NCI-H345 (cell line): ENCODE measurements at places on chromosomes 12 and 14.

DNA sequence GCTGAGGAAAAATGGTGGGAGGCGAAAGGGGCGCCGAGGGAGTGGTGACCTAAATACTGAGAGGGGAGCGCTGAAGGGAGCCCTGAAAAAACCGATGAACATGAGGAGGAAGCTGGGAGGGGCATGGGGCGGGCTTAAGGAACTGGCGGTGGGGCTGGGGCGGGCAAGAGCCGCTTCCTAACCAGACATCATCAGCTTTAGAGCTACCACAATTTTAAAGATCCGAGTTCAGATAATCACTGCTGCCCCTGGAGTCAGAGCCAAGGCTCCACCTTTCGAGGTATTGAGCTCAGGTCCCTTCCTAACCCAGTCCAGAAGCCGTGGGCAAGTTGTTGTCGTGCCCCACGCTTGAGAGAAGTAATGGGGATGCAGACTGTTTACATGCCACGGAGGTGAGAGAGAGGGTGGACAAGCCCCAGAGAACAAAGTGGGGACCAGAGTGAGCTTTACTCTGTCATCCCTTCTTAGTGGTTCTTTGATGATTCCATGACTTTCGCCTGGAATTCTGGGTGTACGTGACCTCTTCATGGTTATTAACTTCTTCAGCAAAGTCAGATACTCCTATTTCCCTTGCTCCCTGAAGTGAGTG, 393 bp downstream of the ORMDL2 start:
- DNase-seq: no peak

DNA sequence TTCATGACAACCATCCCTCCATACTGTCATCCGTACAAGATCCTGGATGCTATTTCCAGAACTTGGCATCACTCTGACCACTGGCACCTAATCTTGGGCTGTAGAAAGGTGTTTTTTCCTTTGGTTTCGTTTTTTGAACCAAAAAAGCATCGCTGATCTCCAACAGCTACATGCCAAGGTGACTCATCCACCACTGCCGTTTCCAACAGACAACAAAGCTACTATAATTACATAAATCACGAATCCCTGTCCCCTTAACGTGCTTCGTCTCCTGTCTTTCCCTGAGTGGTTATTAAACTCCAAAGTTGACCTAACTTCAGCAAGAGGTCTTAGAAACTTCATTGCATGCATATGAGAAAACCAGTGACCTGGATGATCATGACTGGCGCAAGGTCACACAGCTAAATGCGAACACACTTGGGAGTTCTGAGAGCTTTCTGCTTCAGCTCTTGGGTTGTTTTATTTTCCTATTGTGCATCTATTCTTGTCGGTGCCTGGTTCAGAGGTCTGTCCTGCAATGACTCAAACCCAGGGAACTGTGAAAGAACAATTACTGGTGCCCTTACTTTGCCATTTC, 99.9 kb downstream of the PPM1H start:
- no peak for DNase-seq

- no peak for DNase-seq
Measured at GRCh38 chr14:49546766-49547165, 39.4 kb downstream of the RPS29 start.

DNA sequence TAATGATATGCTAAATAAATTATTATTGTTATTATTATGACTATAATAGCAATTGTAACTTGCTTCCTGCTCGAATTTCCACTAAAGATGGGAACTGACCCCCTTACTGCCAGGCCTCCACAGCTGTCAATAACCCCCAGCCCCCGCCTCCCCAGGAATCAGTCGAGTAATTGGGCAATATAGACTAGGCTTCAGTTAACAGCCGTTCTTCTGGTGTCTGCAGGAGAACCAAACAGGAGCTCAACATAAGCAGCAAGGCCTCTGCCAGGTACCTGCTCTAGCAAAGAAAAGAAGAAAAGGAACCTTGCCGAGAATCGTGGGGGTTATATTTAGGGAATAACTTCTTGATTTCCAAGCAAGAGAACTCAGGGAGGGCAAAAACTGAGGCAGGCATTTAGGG, 21.8 kb downstream of the HOXC4 start:
- DNase-seq: no peak

GRCh38 chr12:54936736-54937135, 47.8 kb downstream of the TESPA1 start:
- DNase-seq: no peak

DNA sequence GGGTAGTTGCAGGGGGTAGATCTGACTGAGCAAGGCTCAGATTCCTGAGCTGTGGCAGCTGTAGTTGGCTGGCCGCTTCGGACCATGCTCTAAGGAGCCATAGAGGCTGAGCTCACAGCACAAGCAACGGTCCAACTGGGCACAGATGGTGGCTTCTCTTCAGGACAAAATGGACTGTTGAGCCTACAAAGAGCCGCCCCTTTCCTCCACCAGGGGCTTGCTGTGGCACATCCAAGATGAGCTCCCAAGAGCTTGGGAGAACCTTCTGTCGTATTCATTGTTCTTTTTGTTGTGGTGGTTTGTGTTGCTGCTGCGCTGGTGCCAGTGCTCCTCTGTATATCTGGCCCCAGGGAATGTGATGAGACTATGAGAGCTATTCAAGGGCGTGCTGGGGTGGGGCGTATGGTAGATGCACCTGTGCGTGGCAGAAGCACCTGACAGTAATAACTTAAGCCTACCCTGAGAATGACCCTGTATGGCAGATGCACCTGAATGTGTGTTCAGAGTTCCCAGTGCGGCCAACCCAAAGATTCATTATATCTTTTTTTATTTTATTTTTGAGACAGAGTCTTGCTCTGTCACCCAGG, 17.8 kb upstream of the LGALS3 start:
- peak; percentile 74 for DNase-seq

GRCh38 chr12:10700581-10700980, 22.5 kb downstream of the YBX3 start:
- DNase-seq: no peak

DNA sequence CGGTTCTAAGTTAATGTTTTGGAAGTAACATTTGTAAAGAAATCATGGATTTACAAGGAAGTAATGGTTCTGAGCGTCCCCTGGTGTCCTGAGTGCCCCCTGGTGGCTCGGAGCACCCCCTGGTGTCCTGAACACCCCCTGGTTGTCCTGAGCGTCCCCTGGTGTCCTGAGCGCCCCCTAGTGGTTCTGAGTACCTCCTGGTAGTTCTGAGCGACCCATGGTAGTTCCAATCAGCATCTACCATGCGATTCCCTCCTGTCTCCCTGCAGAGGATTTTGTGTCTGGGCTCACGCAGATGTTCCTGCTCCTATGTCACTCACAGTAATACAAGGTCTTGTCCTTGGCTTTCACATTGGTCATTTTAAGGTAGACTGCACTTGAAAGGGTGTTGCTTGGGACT, 1352.9 kb downstream of the TMEM121 start:
- peak; percentile 27 for DNase-seq

DNA sequence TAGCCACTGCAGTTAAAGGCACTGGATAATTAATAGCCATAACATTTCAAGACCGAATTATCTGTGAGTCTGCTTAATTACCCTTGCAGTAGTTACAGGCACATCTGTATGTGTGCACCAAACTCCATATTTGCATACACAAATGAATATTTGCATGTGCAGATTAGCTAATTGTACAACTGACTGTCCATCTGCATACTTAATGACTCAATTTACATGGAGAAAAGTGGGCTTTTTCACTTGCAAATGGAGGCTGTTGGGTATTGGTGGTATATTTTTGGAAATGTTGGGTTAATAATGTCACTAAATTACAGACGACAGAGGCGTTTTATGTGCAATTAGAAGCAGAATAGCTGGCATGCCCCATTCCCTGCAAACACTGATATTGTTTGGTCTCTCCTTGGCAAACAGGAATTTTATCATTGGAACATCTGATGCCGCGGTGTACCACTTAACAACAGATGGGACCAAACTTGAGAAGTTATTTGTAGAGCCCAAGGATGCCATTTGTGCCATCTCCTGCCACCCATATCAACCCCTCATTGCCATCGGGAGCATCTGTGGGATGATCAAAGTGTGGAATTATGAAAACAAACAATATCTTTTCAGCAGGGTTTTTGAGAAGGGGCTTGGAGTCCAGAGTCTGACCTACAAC, 39.6 kb downstream of the CFAP251 start:
- peak; percentile 51 for DNase-seq

DNA sequence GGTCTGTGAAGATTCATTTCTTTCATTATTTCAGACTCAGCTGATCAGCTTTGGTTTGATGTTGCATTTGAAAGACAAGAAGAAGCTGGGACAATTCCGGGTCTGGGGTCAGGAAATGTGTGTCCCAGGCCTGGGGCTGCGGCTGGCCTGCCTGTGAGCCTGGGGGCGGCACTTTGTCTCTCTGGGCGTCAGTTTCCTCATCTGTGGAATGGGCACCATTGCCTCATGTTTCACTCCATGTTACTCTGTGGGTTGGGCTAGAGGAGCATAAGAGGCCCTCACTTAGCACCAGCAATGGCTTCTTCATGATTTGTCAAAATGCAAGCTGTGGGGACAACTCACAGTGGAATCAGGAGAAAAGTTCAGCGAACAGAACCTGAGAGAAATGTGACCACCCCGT, 570.1 kb downstream of the VRK1 start:
- no peak for DNase-seq

- no peak for DNase-seq
Measured at GRCh38 chr12:96177013-96177412, 17.2 kb upstream of the ELK3 start.

GRCh38 chr12:24854908-24855307, 94.0 kb downstream of the BCAT1 start:
- no peak for DNase-seq
